ENCODE measurements at places on chromosomes 13 and 19.

GRCh38 chr13:102055090-102055779 lies 346.6 kb downstream of the FGF14 start:
- DNase-seq: no peak

- no peak for DNase-seq
Observed at GRCh38 chr19:11555246-11555645, 3.8 kb downstream of the ELOF1 start.

DNA sequence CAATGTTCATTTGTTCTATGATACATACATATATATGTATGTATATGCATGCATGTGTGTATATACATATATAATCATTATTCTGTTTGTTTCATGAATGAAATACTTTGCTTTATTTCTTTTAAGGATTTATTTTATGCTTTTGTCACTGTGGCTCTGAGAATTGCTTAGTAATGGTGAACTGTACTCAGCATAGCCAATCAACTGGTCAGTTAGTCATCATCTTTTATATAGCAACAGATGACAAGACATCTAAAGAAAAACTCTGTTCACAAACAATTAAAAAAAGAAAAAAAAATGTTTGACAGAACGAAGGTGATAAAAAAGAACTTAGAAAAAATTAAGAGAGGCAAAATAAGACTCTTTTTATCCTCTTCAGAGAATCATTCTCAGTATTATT lies 1440.3 kb downstream of the PCDH9 start:
- DNase-seq: no peak

DNA sequence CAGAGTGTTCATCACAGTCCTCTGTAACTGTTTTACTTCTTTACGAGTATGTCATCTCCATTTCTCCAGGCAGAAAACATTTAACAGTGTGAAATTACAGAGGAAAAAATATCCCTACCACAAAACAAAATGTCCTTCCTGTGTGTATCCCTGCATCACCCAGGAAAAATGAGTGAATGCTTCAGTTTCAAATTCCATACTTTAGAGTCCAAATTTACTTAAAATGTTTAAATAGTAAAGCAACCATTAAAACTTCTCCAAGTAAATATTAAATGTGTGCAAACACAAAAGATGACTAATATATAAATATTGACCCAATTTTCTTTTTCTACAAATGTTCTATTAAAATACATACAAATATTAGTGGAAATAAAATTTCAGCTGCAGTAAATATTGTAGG lies 1016.6 kb upstream of the PCDH20 start:
- DNase-seq: no peak
